ENCODE measurements at places on chromosomes 3 and 15. TPM values are rescaled to one million over a fixed set of nuclear protein-coding genes. Genes with fewer than 3 reads are reported as not detected.

NGLY1 gene
- 15.5 TPM for total RNA-seq

EFHB gene
- total RNA-seq = not detected

ALDH1L1 gene
- total RNA-seq = 0.15 TPM

PTX3 gene
- total RNA-seq = 276 TPM

GCSAM gene
- total RNA-seq = not detected

ANKRD63 gene
- not detected for total RNA-seq

FBXL22 gene
- total RNA-seq = 0.15 TPM

SAMMSON gene
- not detected for total RNA-seq

SPATA12 gene
- total RNA-seq = under 0.01 TPM

CACNA2D3 gene
- total RNA-seq = not detected

ZNF860 gene
- 0.17 TPM for total RNA-seq

ASB14 gene
- not detected for total RNA-seq

C15orf40 gene
- 16.0 TPM for total RNA-seq

PIGZ gene
- 0.34 TPM for total RNA-seq

PLSCR1 gene
- total RNA-seq = 95.1 TPM

KY gene
- not detected for total RNA-seq

VGLL3 gene
- 15.8 TPM for total RNA-seq

IMPG2 gene
- total RNA-seq = under 0.01 TPM

ILDR1 gene
- total RNA-seq = not detected

NRG4 gene
- total RNA-seq = not detected

CORO2B gene
- total RNA-seq = 14.0 TPM

GOLGA8N gene
- 0.84 TPM for total RNA-seq

GNB5 gene
- total RNA-seq = 15.0 TPM

TTLL13 gene
- not detected for total RNA-seq

FOXB1 gene
- not detected for total RNA-seq

MCTP2 gene
- 1.8 TPM for total RNA-seq

SCG3 gene
- not detected for total RNA-seq

ROBO1 gene
- total RNA-seq = 27.6 TPM

CCR3 gene
- not detected for total RNA-seq

TM6SF1 gene
- 4.2 TPM for total RNA-seq

ULK4 gene
- 4.0 TPM for total RNA-seq

EPHA3 gene
- total RNA-seq = 0.15 TPM

SMCO1 gene
- 0.34 TPM for total RNA-seq

GOLGA6L4 gene
- 0.59 TPM for total RNA-seq

KLF15 gene
- 3.3 TPM for total RNA-seq

DUOXA2 gene
- total RNA-seq = not detected

RTP3 gene
- total RNA-seq = not detected

WDR93 gene
- 0.15 TPM for total RNA-seq

IL17RE gene
- 3.9 TPM for total RNA-seq

ARL14 gene
- not detected for total RNA-seq

CAMK2N2 gene
- total RNA-seq = not detected

ZNF774 gene
- 0.67 TPM for total RNA-seq

PLCL2 gene
- 4.0 TPM for total RNA-seq

SAXO2 gene
- 0.50 TPM for total RNA-seq

SKOR1 gene
- not detected for total RNA-seq

TMEM41A gene
- total RNA-seq = 8.8 TPM

FEM1B gene
- total RNA-seq = 14.3 TPM

ETV5 gene
- 18.2 TPM for total RNA-seq

ADGRG7 gene
- not detected for total RNA-seq
